ENCODE measurements at places on chromosomes 6 and 20.

DNA sequence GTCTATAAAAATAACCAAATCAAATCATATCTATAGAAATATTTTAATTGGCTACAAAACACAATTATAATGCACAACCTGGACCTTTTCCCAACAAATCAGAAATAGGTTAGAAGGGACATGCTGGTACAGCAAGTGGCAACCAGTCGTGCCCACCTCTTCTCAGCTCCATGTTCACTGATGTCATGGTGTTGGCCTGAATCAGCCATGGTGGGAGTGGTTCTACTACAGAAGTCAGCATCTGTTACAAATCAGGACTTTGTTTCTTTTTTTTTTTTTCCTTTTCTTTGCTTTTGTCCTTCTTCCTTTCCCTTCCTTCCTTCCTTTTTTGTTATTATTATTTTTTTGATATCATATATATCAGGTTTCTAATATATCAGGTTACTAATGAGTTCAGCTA is 91.2 kb downstream of the RALGAPA2 start:
- DNase-seq = no peak

DNA sequence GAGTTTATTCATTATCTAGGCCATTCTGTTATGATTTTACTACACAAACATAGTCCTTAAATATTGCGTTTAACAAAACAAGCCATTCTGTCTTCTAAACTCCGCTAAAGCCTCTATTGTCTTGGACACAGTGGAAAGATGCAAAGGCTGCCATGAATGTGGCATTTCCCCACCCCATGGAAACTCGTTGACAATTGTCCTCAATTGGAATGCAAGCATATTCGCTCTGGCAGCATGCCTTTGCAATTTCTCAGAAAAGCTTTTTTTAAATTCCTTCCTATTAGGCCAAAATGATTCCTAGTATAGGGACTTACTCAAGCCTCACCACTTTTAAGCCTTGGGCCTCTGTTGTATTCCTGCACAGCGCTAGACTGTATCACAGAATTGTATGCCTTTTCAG is 22.8 kb downstream of the OR2A4 start:
- no peak for DNase-seq

GRCh38 chr6:88823998-88824397 is 139.4 kb downstream of the RNGTT start:
- no peak for DNase-seq

DNA sequence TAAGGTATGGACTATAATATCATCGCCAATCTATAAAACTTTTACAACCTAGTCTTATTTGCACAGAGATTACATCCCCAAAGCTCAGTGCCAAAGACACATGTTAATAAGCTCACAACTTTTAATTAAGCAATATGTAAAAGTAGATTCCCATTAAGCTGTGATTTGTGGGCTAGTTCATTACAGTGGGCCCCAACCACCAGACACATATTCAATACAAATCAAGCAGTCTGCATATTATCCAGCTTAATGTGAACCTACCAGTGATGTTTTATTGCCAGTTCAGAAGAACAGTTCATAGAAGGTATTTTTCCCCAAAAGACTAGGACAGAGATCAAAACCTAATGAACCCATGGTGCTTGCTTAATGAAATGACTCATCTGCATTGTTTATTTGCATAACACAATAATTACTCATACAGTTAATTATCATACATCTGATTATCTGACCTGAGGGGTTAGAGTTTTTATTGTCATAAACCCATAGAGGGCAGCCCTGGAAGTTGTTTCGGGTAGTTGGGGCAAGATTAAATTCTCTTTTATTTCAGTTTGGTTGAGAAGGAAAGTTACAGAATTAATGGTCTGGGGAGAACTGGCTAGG is 831.0 kb downstream of the TFAP2A start:
- DNase-seq = no peak

GRCh38 chr6:135274561-135275293 is 93.6 kb downstream of the MYB start:
- DNase-seq = no peak

DNA sequence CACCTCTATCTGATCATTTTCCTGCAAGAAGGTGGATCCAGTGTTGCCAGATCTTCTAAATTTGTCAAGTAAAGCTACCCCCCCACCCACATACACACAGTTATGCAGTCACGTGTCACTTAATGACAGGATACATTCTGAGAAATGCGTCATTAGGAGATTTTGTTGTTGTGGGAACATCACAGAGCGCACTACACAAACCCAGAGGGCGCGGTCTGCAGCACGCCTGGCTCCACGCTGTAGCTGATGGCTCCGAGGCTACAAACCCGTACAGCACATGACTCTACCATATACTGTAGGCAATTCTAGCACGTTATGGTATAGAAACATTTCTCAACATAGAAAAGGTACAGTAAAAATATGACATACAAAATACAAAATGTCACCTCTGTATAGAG is 126.9 kb downstream of the SYCP2 start:
- no peak for DNase-seq

DNA sequence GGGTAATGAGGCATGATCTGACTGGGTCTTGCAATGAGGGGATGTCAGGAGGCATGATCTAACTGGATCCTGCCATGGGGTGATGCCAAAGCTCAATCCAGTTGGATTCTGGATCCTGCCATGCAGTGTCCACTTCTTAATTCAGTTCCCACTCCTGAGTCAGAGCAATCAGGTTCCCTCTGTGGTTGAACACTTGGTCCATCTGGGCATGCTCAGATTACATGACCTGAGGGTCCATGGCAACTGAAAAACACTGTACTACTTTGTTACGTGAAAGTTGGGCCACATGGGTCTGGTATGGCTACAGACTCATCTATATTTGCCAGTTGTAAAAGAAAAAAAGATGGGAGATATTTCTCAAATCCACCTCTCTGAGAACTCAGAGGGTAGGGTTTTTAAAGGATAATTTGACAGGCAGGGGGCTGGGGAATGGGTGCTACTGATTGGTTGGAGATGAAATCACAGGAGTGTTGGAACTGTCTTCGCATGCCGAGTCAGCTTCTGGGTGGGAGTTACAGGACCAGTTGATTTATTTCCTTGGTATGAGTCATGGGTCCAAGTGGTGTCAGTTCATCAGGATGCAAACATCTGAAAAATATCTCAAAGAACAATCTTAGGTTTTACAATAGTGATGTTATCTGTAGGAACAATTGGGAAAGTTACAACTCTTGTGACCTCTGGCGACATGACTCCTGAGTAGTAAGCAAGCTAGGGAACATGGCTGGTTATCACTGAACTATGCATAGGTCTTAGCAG is 21.6 kb downstream of the C6orf163 start:
- DNase-seq = no peak

DNA sequence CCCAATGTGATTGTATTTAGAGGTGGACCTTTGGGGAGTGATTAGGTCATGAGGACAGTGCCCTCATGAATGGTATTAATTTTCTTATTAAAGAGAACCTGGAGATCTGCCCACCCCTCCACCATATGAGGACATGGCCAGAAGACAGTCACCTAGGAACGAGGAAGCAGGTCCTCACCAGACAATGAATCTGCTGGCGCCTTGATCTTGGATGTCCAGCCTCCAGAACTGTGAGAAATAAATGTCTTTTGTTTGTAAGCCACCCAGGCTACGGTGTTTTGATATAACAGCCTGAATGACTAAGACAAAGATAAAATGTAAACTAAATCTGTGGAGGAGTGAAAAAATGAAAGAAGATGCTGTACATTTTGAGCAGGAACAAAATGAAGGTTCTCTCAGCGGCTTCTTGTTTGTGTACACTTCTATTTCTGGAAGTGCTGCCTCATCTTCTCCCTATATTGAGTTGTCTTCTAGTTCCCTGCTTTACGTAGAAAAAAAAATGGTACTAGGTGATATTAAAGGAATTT is 1.5 kb upstream of the IPCEF1 start:
- no peak for DNase-seq

- DNase-seq = no peak
These were observed 27.7 kb downstream of the EIF2S2 start for GRCh38 chr20:34084227-34084923.

- no peak for DNase-seq
These were observed 25.6 kb downstream of the UTRN start for GRCh38 chr6:144310765-144311164.

GRCh38 chr6:72406517-72406916 is 215.3 kb upstream of the KCNQ5 start:
- no peak for DNase-seq

- no peak for DNase-seq
These were observed 489.8 kb downstream of the TENT5A start for GRCh38 chr6:81262656-81263055.

- DNase-seq = no peak
These were observed 163.4 kb upstream of the SIM1 start for GRCh38 chr6:100627911-100628758.

GRCh38 chr6:27893059-27893835 is 18.9 kb downstream of the OR2B2 start:
- peak; percentile 80 for DNase-seq

DNA sequence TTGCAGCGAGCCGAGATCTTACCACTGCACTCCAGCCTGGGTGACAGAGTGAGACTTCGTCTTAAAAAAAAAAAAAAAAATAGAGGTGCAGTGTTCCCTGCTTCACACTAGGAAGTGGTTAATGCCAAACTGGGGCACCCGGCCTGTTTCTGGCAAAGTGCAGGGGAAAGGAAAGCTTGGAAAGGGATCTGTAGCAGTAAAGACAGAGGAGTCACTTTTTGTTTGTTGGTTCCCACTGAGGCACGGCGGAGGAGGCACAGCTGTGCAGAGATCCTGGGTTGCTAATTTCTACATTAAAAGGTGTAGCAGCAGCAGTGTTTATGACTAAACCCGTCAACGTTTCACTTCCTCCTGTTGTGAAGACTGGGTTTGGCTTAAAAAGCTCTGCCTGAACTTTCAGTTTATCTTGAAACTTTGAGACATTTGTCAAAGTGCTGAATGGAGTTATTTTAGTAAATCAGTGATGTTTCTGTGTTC is 125.6 kb downstream of the CARMIL1 start:
- DNase-seq = peak; percentile 21

- DNase-seq = peak; percentile 53
These were observed 175.0 kb downstream of the GMPR start for GRCh38 chr6:16413399-16413798.

- no peak for DNase-seq
These were observed 53.1 kb downstream of the MAFB start for GRCh38 chr20:40635971-40636370.

GRCh38 chr6:93678841-93679454 is 259.6 kb upstream of the EPHA7 start:
- no peak for DNase-seq

DNA sequence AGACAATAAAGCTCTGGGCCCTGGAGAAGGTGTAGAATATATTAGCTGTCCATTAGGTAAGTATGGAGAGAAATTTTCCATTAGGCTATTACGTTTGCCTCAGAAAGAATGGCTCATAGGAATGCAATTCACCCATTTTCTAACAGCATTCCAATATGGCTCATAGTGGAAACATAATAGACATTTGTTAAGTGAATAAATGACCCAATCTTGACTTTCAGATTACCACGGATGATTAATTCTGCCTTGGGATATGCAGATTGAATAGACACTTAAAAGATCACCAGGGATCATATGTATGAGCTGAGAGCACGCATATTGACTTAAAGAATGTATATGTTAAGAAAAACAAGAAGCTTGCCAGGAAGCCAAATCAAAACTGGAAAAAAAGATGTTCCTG is 209.1 kb upstream of the CDYL start:
- no peak for DNase-seq

- no peak for DNase-seq
These were observed 105.2 kb downstream of the SMLR1 start for GRCh38 chr6:130932438-130932837.

- DNase-seq = no peak
These were observed 49.7 kb upstream of the DDR1 start for GRCh38 chr6:30834646-30835045.

DNA sequence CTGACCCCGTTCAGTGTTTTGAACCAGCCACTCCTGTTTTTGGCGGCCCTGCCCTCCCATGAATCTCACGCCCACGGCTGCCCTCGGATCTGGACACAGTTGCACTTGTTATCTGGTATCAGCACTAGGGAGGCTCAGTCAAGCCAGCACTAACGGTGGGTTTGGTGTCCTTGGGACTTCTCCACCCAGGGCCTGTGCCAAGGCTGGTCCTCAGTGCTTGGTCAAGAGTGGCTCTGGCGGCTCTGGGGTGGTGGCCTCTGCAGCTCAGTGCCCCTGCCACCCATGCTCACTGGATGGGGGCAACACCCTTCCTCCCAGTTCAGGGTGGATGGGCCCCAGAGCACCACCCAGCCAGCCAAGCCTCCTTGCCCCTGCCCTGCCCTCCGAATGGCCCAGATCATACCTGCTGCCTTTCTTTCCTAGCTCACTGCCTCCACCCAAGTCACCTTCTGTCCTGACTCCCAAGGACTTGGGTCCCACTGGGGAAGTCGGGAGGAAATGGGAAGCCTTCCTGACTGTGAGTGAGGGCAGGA is 54.7 kb downstream of the SSR1 start:
- no peak for DNase-seq

- no peak for DNase-seq
These were observed 98.6 kb downstream of the HIVEP1 start for GRCh38 chr6:12110523-12111362.

DNA sequence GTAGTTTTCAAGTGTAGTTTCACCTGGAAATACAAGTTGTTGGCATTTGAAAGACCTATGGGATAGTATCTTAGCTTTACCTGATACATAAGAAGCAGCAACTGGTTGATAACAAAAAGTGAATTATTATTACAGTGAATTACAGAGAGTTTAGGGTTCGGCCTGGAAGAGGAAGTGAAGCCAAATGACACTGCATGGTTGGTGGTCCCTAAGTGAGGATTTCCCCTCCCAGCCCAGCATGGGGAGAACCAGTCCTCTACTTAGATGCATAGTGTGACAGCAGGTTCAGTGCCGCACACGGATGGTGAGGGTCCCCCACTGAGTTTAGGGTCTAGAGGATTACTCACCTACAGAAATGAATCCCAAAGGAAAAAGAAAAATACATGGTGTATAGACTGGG is 18.1 kb downstream of the HLA-DPB1 start:
- DNase-seq = no peak

- DNase-seq = peak; percentile 72
These were observed 31.6 kb upstream of the NOTCH4 start for GRCh38 chr6:32255199-32256153.

DNA sequence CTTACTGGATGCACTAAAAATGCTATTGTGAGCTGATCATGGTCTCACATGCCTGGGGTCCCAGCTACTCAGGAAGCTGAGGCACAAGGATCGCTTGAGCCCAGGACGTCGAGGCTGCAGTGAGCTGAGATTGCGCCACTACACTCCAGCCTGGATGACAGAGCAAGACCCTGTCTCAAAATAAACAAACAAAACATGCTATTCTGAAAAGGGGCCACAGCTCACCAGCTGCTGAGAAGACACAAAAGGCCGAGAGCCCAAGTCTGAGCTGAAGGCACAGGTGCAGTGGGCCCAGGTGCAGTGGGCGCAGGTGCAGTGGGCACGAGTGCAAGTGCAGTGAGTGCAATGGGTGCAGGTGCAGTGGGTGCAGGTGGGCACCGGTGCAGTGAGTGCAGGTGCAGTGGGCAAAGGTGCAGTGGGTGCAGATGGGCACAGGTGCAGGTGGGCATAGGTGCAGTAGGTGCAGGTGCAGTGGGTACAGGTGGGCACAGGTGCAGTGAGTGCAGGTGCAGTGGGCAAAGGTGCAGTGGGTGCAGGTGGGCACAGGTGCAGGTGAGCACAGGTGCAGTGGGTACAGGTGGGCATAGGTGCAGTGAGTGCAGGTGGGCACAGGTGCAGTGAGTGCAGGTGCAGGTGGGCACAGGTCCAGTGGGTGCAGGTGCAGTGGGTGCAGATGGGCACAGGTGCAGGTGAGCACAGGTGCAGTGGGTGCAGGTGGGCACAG is 16.0 kb downstream of the ZBTB46 start:
- DNase-seq = no peak

- no peak for DNase-seq
These were observed 62.6 kb downstream of the BTBD3 start for GRCh38 chr20:11980263-11980662.

- DNase-seq = no peak
These were observed 33.5 kb downstream of the TPBG start for GRCh38 chr6:82396964-82397751.

Measured in stimulated activated CD4-positive, alpha-beta T cell treated with anti-CD3 and anti-CD28 coated beads, Interleukin-2, amount 100 ng/mL, for 24 hours (primary cell).